Dermis blood vessel endothelial cell (primary cell): ENCODE measurements at places on chromosomes 6 and 20. TPM values are rescaled to one million over a fixed set of nuclear protein-coding genes. Genes with fewer than 3 reads are reported as not detected.

The GATA5 gene
- total RNA-seq: not detected in 2 replicates

The CGA gene
- not detected in 2 replicates for total RNA-seq

The DSP gene
- 53.1 and 95.4 TPM in 2 replicates for total RNA-seq

The CNR1 gene
- total RNA-seq: 1.3 TPM in 1 of 2 replicates, not detected in the other

The CNBD2 gene
- total RNA-seq: 2.8 and 5.3 TPM in 2 replicates

The LY6G6D gene
- not detected in 2 replicates for total RNA-seq

The GLP1R gene
- not detected in 2 replicates for total RNA-seq

The TFEB gene
- total RNA-seq: 5.7 and 6.5 TPM in 2 replicates

The RAET1L gene
- total RNA-seq: not detected in 2 replicates

The GABRR1 gene
- total RNA-seq: not detected in 2 replicates

The RPN2 gene
- 247 and 405 TPM in 2 replicates for total RNA-seq

The HCRTR2 gene
- not detected in 2 replicates for total RNA-seq

The SLPI gene
- total RNA-seq: 0.70 and 2.0 TPM in 2 replicates

The RAB23 gene
- total RNA-seq: 8.1 and 9.0 TPM in 2 replicates

The RIMS1 gene
- total RNA-seq: 5.9 and 7.5 TPM in 2 replicates

The PRRT1 gene
- total RNA-seq: 0.05 TPM in 1 of 2 replicates, not detected in the other

The OLIG3 gene
- total RNA-seq: not detected in 2 replicates

The NPEPL1 gene
- 20.6 and 28.8 TPM in 2 replicates for total RNA-seq

The PBOV1 gene
- not detected in 2 replicates for total RNA-seq

The ENPP3 gene
- total RNA-seq: 0.19 and 0.85 TPM in 2 replicates

The RGS17 gene
- 3.3 and 3.9 TPM in 2 replicates for total RNA-seq

The USP49 gene
- total RNA-seq: 2.9 and 3.1 TPM in 2 replicates

The CRISP3 gene
- total RNA-seq: not detected in 2 replicates

The PNLDC1 gene
- 0.51 TPM in 1 of 2 replicates, not detected in the other for total RNA-seq

The BPIFB4 gene
- not detected in 2 replicates for total RNA-seq

The GNMT gene
- 0.23 TPM in 1 of 2 replicates, not detected in the other for total RNA-seq

The ADGRF5 gene
- 140 and 211 TPM in 2 replicates for total RNA-seq

The MCM8 gene
- 6.8 and 14.4 TPM in 2 replicates for total RNA-seq

The MATN4 gene
- total RNA-seq: 0.09 and 0.17 TPM in 2 replicates
